M059J (cell line): ENCODE measurements at places on chromosomes 6 and 20. TPM values are rescaled to one million over a fixed set of nuclear protein-coding genes. Genes with fewer than 3 reads are reported as not detected.

SMLR1 gene
- not detected in 2 replicates for total RNA-seq

EYA4 gene
- 8.2 and 12.0 TPM in 2 replicates for total RNA-seq

SLC24A3 gene
- 1.8 and 2.8 TPM in 2 replicates for total RNA-seq

CRIP3 gene
- total RNA-seq, result not detected in 2 replicates

GNMT gene
- total RNA-seq, result 0.54 TPM in 1 of 2 replicates, not detected in the other

MATN4 gene
- total RNA-seq, result not detected in 2 replicates

MEP1A gene
- not detected in 2 replicates for total RNA-seq

TNNC2 gene
- not detected in 2 replicates for total RNA-seq

MAFB gene
- 4.2 and 7.4 TPM in 2 replicates for total RNA-seq

SLC12A5 gene
- total RNA-seq, result 0.37 and 1.8 TPM in 2 replicates

ARG1 gene
- not detected in 2 replicates for total RNA-seq

SCUBE3 gene
- total RNA-seq, result 0.12 TPM in 1 of 2 replicates, not detected in the other

TPBG gene
- total RNA-seq, result 31.6 and 46.8 TPM in 2 replicates

GPLD1 gene
- 0.22 TPM in 1 of 2 replicates, not detected in the other for total RNA-seq
